Endothelial cell of umbilical vein (primary cell): ENCODE measurements at places on chromosomes 16 and 17.
A peak's percentile ranks its signal among the peaks of the same experiment; 100 is the strongest.

- no peak for DNase-seq
These were observed 1.8 kb downstream of the ODF4 start for GRCh38 chr17:8341456-8341855.

DNA sequence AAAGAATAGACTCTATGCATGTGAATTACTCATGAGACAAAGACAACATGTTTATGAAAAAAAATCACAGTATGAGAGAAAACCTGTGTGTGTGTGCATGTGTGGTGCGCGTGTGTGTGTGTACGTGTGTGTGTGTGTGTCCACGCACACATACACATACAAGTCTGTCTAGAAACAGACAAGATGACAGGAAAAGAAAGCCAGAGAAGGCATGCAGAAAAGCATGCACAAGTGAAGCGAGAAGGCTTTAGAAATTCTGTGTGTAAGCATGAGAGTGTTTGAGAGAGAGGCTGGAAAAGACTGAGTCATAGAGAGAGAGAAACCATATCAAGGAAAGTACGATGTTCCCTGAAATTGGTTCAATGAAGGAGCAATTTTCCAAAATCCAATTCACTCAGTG, 566.4 kb upstream of the C16orf82 start:
- DNase-seq: no peak

DNA sequence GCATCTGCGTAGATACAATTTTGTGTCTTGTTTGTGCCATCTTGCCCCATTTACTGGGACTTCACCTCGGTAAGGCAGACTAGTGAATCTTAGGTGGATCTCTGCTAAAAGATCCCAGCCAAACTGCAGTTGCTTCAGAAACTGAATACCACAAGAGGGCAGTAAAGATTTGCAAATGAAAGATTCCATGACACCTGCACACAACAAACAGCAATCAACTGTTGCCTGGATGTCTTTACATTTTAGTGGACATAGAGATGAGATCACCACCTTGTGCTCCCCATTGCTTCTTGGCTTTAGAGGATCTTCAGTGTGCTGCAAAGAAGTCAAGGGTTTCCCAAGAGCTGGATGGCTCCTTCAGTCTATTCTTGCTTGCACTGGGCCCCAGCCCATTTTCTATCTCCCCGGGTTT, 119.2 kb upstream of the CACNG5 start:
- peak; percentile 70 for DNase-seq

- DNase-seq: peak; percentile 76
These were observed 32.6 kb upstream of the MEOX1 start for GRCh38 chr17:43694081-43694870.

DNA sequence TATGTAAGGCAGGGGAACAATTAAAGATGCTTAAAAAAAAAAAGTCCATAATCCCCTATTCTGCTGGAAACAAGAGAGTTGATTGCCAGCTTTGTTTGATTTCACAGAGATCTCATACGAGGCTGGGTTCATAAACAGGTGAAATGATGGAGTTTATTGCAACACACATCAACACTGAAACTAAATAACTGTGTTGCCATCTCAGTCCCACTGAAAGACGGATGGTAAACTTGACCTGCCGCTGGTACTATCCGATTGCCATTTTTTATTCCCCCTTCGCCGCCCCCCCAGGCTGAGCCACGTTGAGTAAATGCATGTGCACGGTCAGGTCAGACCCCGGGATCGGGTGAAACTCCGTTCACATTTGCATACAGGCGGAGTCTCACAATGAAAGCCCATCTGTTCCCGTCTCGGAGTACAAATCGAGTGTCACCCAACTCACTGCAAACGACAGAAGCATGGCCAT, 119.2 kb downstream of the SKAP1 start:
- DNase-seq: no peak

DNA sequence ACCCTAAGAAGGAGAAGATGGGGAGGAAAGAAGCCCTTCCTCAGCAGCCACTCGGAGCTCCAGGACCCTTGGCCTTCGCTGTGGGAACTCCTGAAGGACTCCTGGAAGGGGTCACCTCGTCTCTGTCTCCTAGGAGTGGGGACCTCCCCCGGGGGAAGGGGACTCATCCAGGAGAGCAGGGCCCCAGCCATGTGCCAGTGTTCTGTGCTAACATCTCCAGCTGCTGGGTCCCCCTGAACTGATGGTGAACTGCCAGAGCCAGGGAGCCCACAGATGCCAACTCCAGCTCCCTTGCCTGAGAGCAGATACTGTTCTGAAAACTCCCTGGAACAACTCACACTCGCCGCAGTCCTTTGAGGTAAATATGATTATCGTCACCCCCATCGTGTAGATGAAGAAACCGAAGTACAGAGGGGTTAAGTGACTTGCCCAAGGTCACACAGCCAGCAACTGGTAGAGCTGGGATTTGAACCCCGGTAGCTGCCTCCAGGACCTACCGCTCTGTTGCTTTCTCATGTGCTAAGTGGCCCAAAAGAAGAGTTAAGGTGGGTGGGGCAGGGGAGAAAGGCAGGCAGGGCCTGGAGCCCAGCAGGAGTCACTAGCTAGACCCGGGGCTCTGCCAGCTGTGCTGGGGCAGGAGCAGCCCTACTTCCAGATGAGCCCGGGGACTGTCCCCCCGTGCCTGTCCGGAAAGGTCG, 10.5 kb downstream of the TIMM22 start:
- no peak for DNase-seq

DNA sequence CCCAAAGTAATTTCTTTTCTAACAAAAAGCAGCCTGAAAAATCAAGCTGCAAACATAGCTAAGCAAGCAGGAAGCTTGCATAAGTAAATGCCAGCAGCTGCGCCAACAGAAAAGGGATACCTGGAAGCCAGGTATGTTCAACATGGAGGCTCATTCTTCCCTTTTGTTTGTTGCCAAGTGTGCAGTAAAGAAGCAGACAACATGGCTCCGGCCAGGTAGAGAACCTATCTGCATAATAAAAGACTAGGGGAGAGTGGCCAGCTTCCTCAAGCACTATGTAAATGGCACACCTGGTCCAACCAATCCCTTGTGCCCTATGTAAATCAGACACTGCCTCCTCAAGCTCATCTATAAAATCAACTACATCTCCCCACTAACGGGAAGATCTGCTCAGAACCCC, 1407.0 kb downstream of the CDH11 start:
- no peak for DNase-seq

- DNase-seq: no peak
These were observed 6.3 kb upstream of the SECTM1 start for GRCh38 chr17:82339634-82340580.

- DNase-seq: no peak
These were observed 6.7 kb downstream of the CBX8 start for GRCh38 chr17:79789943-79790804.

GRCh38 chr17:8354236-8354635, 14.6 kb downstream of the ODF4 start:
- DNase-seq: peak; percentile 66

- no peak for DNase-seq
These were observed 63.7 kb downstream of the ZNF778 start for GRCh38 chr16:89281189-89281577.

- no peak for DNase-seq
These were observed 2.8 kb upstream of the ABCA8 start for GRCh38 chr17:68957944-68958343.

- no peak for DNase-seq
These were observed at the start of gene JPH3 for GRCh38 chr16:87602001-87602775. Gene JPH3 (plus strand): TSS chr16:87602508. CDS start chr16:87603147, 639 bp downstream.

DNA sequence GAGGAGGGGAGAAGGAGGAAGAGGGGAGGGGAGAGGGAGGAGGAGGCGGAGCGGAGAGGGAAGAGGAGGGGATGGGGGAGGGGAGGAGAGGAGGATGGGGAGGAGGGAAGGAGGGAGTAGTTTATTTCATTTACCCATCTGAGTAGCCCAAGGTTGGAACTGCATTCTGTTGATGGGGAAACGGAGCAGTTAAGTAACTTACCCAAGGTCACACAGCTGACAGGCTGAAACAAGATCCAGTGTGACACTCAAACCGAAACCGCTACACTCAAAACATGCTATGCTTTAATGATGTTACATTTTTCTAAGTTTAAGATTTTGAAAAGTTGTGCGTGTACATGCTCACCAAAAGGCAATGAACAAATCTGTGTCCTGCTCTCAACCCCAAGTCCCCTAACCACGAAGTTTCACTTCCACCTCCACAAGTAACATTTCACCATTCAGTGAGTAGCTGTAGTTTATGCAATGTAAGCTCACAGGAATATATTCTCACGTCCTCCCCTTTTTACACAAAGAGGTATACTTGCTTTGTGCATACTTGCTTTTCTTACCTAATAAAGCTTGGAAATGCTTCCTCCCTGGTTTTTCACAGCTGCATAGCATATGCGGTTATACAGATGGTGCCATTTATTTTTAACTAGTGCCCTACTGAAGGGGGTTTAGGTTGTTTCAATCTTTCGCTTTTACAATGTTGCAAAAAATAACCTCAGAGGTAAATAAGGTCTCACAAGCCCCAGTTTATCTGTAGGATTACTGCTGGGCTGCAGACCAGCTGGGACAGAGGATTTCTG, 275.3 kb downstream of the PARN start:
- DNase-seq: no peak
